ENCODE measurements at places on chromosomes 2 and 18.
A peak's percentile ranks its signal among the peaks of the same experiment; 100 is the strongest.

DNA sequence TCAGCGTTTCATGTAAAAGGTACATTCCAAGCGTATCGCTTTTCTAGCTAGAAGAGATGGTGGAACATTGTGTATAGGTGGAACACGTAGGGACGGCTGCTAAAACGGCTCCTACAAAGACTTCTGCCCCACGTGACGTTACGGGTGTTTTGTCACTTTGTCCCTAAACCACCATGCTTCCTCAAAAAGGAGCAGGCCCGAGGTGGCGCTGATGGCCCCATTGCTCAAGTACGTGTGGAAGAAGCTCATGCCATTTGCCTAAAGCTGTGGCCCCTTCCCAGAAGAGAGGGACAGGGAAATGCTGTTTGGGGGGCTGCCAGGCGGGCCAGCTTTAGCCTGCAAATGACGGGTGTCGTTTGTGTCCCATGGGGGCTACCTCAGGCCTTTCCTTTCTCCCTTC lies 72.7 kb downstream of the TMEM247 start:
- DNase-seq = no peak

- no peak for DNase-seq
Observed at GRCh38 chr2:37776487-37776886, 105.0 kb upstream of the CDC42EP3 start.

DNA sequence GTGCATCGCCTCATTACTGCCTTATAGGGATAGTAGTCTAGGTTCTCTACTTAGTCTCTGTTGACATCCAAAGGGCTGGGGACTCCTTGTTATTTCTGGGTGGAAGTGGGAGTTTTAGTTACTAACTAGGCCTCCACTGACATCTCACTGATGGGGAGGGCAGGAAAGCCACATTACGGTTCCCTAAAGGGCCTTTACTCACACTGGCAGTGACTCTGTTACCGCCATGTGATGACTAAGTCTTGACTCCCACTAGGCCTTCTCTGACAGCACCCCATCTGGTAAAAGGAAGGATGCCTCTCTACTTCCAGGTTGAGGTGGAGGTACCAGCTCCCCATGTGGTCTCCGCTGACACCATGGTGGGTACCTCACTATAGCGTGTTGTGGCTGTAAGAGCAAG lies 14.0 kb upstream of the BCL2L11 start:
- DNase-seq = no peak

DNA sequence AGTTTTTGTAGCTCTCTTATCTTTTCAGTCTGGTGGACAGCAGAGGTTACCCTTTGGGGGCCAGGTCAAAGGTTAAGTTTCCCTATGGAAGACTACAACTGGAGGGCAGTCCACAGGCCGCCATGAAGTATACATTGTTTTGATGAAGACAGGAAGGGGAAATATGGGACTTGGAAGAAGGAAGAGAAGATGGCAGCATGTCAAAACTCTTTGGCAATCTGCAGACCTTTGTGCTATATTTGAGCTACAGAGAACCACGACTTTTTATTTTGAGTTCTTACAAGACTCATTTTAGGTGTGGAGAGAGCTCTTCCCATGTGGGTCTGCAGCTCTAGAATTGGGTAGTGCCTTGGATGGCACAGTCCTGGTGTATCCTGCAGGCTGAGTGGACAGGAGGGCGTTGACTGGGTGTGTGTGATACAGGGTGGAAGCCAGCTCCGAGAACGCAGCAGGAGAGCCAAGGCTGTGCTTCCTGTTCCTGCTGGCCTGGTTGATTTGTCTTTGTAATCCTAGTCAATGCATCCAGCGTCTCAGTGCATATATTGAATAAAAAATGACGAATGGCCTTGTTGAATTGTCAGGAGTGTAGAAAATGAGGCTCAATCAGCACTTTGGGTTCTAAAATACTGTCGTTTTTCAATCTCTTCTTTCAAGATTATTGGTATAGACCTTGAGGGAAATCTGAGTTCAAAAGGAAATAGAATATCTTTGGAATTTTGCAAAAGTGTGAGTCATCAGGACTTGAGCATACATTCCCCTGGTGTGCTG lies 11.5 kb downstream of the ITGA6 start:
- no peak for DNase-seq

DNA sequence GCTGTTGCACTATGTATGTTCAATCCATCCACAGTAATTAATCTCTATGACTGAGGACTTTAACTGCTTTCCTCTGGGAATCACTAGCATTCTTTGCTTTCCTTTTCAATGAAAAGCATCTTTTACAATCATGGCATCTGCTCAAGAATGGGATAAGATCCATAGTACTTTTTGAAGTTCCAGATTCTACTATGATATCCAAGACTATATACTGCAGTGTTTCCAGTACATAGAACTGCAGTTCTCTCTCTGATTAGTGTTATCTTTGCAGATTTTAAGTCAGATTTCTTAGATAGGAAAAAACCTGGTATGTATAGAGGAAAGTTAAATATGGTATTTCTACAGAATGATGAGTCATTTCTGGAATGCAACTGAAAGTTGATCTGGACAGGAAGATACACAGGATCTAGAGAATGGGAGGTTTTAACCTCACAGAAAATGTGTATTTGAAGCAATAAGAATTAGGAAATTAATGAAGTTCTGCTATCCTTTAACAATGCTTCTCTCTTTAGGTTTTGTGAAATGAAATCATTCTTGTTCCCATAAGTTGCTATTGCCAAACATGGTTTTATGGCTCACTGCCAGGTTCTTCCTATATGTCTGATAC lies 670.7 kb downstream of the ERBB4 start:
- no peak for DNase-seq

DNA sequence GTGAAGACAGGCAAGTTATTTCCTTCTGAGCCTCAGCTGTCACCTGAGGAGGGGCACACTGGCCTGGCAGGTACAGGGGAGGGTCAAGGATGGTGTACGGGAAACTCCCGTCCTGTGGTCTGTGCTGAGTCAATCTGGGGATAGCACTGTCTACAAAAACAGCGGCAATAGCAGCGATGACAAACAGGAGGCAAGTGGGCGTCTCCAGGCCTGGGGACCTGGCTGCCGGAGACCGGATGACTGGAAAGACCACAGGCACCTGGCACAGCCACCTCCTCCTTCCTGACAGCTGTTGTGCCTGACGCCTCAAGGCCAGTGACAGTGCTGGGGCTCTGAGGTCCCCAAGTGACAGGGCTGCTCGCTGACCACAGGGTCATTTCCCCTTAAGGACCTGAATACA lies 202.1 kb upstream of the HS6ST1 start:
- DNase-seq = peak; percentile 37

DNA sequence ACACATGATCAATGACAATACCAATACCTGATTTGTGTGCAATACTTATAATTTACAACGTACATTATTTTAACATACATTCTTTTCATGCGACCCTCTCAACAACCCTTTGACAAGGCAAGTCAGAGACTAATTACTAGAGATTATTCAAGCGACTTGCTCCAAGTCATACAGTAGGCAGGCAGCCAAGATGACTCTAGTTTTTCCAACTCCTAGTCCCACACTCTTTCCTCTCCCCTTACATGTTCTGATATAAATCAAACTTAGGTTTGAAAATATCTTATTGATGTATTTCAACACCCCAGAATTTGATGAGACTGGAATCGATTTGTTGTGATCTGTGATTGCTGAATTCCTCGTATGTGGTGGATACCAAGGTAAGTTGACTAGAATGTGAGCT lies 8.0 kb upstream of the CYP27C1 start:
- DNase-seq = no peak

DNA sequence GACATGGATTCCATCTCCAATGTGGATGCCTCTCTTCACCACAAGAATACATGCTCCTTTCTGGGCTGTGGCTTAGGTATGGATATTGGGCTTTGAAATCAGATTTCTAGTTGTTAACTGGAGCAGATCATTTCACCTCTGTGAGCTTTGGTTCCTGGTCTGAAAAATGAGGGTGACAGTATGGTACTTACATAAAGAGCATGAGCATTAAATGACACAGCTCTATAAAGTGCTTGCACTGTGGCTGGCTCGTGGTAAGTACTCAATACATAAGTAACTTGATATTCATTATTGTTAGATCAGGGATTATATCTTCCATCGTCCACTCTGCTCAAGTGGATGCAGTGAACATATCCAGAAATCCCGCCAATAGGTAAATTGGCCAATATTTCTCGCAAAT lies 33.4 kb downstream of the ARHGAP25 start:
- DNase-seq = no peak

GRCh38 chr2:31406593-31407385 lies 7.8 kb downstream of the XDH start:
- no peak for DNase-seq

DNA sequence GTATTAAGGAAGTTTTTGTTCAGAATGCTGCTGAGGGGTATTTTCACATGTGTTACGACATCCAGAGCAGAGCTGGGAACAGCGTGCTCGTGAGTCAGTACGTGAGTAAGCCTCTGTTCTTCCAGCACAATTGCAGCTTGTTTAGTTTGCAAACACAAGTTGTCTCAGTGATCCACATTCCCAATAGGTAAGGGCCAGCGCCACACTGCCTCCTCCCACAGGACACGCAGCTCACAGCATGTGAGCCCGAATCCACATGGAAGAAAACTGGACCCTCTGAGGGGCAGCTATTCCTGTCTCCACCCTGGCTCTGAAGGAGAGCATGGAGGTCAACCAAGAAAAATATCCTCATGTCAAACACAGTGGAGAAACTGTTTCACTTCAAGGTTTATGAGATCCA lies 173.9 kb upstream of the PID1 start:
- no peak for DNase-seq

DNA sequence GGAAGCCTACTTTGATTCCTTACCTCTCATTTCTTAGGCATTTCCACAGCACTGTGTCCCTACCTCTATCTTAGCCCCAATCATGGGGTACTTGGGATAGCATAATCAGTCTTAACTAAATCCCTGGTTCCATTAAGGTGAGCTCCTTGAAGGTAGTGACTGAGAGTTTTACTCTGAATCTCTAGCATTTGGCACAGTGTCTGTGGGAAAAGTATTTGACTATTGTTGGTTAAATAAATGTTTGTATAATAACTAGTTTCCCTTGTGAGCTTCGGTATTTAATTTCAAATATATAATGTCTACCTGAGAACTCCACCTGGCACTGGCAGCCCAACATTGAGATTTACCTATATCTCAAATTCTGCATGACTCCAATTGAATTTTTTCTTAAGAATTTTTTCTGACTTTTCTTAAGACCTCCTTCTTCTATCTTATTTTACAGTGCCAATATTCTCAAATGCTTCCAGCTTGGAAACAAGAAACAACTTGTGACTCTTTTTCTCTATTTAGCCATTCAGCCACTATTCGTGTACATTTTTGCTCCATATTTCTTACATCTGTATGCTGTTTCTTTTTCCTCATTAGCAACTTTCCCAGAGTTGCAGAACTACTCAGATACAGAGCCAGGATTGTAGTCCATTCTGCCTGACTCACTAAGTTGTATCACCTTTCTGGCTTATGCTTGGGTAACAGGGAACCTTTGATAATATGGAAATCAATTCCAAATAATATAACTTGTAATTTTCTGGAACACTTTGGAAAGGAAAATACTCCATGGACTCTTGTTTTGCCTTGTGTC lies 214.0 kb upstream of the NT5C1B start:
- no peak for DNase-seq

- no peak for DNase-seq
Observed at GRCh38 chr18:37634516-37634915, 68.9 kb upstream of the CELF4 start.

GRCh38 chr18:9869715-9870430 lies 15.9 kb upstream of the TXNDC2 start:
- no peak for DNase-seq

- no peak for DNase-seq
Observed at GRCh38 chr2:86223140-86223926, 24.1 kb downstream of the MRPL35 start.

DNA sequence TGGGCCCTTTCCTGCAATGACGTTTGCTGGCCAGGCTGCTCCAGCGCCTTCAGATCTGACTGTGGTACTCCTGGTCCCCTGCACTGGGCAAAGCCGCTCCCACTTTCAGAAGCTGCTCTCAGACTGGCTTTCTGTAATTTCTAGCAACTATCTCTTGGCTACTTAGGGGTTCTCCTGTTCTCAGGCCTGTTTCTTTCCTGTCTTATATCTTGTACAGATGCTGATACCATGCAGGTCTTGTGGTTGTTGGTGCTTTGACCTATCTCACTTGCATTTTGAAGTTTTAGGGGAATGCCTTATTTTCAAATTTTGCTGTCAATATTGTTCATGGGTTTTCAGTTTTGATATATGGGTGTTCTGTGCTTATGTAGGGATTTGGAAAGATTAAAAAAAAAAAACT lies 145.8 kb downstream of the CLIP4 start:
- no peak for DNase-seq

GRCh38 chr18:23798824-23799223 lies 109.6 kb downstream of the LAMA3 start:
- DNase-seq = no peak

- no peak for DNase-seq
Observed at GRCh38 chr2:195590861-195591205, 66.2 kb upstream of the SLC39A10 start.

DNA sequence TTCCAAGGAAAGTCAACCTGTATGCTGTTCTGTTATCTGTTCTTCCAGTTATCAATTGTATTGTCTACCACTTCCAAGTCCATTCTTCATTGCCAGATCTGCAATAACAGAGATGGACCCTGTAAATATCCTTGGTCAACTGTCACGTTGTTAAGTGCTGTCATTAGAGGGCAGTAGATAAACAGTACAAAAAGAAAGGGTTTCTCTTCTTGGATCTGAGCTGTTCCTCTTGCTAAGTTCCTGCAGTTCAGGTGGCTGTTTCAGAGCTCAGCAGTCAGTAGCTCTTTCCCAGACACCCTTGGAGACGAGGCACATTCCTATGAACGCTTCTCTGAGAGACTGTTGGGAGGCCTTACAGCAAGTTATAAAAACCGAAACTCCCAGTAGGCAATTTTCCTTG lies 957.1 kb upstream of the CHAC2 start:
- DNase-seq = no peak

DNA sequence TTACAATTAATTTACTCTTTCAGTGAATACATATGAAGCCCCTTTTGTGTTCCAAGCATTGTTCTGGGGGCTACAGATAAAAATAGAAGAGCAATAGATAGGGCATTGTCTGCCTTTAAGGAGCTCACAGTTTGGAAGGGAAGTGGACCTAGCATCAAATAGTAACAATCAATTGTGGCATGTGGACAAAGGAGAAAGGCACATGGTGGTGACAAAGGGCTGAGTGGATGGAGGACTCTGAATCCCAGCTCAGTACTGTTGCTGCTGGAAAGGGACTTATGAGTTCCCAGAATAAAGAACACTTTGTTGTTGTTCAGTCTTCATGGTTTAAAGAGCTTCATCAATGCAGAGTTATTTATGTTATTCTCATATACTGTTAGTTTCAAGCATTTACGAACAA lies 217.7 kb downstream of the HRH4 start:
- DNase-seq = no peak

DNA sequence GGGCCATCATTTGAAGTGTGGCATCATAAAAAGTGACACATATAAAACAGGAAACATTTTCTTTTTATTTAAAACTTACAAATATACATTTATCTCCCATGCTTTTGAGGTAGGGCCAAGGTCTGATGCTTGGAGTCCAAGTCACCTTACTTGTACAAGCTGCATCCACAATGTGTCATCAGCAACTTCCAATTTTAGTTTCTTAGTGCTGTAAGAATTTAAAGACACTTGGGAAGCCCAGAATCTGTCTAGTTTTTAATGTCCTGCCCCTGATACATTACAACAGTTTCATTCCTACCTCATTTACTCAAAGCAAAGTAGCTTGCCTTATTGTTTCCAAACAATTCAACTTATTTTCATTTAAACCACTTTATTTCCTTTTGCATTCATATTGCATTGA lies 297.7 kb downstream of the MTX2 start:
- no peak for DNase-seq

- no peak for DNase-seq
Observed at GRCh38 chr2:41924024-41924423, 123.8 kb upstream of the PKDCC start.
